ENCODE measurements at places on chromosomes 7 and 10.
A peak's percentile ranks its signal among the peaks of the same experiment; 100 is the strongest.

GRCh38 chr10:17671307-17671706 lies 27.4 kb downstream of the STAM start:
- DNase-seq = no peak

DNA sequence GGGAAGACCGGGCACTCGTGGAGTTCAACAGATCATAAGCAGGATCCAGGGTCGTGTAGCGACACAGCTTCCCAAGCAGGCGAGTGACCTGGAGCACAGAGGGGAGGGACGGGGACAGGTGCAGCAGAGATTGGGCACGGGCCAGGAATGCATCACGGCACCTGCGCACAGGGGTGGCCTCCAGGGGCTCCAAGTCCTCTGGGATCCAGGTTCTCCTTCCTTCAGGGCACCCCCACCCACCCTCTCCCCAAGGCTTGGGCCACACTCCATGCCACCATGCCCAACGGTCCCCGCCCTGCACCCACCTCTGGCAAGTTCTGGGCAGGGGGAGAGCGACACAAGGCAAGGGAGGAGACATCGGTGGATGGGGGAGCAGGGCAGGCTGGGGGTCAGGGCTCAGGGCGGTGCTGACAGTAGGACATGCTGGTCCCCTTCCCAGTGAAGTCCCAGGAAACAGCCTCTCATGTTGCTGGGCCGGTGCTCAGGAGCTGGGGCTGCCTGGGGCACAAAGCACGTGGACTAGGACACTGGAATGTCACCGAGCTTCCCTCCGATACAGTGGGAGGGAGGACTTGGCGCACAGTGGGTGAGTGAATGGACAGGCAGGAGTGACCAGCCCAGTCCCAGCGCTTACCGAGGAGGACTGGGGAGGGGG lies 597.3 kb downstream of the PTPRN2 start:
- DNase-seq = no peak

DNA sequence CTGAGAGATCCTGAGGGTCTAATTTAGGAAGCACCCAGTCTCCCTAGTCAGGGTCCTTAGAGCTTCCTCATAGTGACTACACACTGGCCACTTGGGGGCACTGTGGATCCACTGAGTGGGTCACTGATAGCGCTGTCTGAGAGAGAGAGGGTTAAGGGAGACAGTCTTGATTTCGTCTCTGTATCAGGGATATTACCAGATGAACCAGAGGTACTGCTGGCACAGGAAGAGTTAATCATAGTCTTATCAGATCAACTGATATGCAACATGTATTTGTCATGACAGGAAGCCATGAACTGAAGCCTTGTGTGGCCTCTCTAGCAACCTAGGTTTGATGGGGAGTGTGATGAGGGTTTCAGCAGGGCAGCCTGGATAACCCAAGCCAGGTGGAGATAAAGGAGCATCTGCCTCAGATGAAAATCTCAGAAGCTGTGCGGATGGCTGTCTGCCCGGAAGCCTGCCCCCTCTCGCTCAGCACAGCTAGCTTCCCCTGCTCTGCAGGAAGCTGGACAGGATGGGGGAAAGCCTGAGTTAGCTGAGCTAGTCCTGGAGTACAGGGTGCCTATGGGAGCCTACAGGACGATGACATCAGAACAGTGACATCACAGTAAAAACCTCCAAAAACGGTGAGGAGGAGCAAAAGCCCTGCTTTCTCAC lies 214.0 kb upstream of the PRSS1 start:
- DNase-seq = no peak

GRCh38 chr7:122919643-122920181 lies 33.5 kb upstream of the CADPS2 start:
- peak; percentile 9 for DNase-seq

- DNase-seq = no peak
Measured at GRCh38 chr10:16717622-16718395, 99.4 kb downstream of the RSU1 start.

- DNase-seq = peak; percentile 42
Measured at GRCh38 chr7:91264924-91265681, 870 bp downstream of the FZD1 start.

DNA sequence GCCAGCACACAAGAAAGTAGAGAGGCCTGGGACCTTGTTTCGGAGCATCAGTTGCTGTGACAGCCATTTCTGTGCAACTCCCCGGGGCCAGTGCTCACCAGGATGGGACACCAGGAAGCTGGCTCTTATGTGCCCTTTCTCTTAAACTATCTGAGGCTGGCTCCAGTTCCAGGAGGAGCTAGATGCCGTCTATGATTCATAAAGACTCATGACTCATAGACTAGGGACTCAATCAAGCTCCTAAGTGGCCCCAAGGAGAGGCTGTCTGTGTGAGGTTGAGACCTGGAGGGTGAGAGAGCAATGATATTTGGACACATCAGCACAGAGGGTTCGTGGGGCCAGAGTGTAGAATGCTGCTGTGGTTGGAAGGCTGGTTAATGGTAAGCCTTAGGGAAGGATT lies 580.1 kb downstream of the CCSER2 start:
- DNase-seq = no peak

GRCh38 chr7:134761266-134761665 lies 18.2 kb upstream of the CALD1 start:
- no peak for DNase-seq

DNA sequence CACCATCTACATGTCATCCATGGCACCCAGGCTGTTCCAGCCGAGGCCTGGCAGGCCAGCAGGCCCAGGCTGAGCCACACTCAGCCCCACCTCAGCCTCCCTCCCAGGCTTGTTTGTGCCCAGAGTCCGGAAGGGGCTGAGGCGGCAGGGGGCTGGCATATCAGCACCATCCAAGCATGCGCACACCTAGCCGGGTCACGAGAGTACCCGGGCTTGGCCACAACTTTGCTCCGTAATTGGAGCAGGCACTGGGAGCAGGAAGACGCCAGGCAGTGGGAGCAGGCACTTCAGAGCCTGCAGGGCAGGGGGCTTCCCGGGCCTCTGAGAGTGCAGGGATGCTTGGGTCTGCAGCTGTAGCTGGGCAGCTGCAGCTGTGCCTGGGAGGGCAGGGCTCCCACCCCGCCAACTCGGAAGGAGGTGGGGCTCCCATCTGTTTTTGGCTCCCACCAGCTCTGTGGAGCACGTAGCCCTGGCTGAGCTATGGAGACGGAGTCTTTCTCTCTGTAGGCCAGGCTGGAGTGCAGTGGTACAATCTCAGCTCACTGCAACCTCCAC lies 15.2 kb upstream of the TSPAN15 start:
- no peak for DNase-seq

GRCh38 chr10:71737834-71738197 lies 18.2 kb upstream of the C10orf105 start:
- no peak for DNase-seq

DNA sequence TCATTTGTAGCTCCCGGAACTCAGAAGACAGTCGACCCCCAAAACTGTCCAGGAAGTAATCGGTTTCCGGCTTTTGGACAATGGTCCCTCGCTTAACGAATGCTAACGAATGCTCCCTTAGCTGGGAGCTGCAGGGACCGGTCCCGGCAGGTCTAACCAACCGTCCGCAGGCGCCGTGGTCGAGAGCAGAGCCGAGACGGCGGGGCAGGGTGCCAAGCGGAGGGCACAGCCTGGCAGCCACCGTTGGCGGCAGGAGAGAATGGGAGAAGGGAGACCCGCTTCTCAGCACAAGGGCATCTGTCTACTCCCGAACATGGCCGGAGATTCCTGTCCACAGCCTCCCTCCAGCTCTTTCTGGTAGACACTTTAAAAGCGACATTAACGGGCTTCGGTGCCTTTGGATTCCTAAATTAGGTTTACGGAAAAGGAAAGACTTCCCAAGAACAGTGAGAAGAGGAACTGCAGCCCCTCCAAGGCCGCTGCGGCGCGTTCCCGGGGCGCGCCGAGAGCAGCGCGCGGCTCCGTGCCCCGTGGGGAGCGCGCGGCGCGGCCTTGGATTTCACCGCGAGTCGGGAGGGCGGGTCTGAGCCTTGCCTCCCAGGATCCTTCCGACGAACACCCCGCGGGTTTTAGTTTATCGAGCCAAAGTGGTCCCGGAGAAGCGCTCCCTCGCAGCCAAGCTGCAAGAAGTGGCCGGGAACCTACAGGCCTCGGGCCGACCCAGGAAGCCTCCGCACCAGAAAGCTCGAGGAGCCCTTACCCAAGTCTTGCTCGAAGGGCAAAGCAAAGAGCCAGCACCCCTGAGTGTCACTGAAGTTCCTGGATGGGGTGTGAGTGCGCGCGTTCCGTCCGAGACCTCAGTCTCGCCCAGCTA lies 3.6 kb upstream of the TBX20 start:
- DNase-seq = no peak

DNA sequence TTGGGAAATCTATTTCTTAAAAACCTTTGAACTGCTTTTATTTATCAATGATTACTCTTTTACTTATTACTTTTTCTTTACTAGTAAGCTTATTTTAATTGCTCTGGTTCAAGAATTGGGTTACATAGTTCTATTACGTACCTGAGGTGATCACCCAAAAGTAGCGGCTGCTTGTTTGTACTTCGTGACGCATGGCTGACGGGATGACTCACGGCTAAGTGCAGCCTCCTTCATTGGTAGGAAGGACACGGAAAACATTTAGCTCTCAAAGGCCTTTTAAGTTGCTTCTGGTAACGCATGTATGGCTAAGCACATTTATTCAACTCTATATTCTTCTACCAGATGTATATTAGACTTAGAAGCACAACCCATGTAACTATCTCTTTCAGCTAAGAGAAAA lies 285.8 kb upstream of the SP4 start:
- DNase-seq = peak; percentile 50

- no peak for DNase-seq
Measured at GRCh38 chr10:77121829-77122228, 515.8 kb downstream of the KCNMA1 start.

DNA sequence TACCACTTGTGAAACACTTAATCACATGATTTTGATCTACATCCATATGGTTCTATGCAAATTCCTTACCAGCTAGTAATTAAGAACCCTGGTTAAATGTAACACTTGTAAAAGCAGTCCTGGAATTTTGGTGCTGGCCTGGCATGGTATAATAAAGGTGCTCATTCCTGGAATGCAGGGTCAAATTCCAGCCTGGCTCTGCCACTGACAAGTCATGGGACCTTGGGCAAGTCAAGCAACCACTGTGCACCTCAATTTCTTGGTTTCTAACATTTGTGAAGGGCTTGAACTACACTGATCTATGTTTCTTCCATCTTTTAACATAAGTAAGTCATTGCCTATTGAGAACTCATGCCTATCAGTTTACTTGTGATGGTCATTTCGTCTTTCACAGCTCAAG lies 91.9 kb upstream of the PIK3CG start:
- DNase-seq = no peak

DNA sequence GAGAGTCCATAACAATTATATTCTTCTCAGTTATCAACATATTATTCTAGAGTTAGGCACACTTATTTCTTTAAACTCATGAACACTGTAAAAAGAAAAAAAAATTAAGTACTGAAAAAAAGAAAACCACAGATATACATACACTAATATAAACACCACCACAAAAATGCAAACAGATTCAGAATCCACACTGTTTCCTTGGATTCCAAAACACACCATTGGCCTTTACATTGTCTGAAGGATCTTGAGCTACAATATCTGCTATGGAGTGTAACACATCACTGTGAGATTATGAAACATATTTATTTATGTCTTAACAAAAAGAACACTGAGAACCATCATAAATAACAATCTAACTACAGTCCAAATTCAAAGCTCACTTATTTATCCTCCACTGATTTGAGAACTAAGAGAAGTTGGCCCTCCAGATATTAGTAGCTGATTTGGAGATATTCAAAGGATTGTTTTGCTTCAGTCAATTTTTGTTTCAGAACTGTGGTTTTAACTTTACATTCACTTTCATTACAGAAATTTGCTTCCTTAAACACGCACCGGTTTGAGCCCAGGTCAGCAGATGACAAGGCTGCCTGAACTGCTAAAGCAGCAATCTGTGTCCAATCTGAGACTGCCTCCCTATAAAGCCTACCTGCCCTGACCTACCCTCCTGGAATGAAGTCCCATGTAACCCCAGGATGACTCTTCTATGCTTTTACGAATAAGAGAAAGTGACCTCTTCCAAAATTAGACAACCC lies 47.0 kb upstream of the CDK1 start:
- DNase-seq = no peak

DNA sequence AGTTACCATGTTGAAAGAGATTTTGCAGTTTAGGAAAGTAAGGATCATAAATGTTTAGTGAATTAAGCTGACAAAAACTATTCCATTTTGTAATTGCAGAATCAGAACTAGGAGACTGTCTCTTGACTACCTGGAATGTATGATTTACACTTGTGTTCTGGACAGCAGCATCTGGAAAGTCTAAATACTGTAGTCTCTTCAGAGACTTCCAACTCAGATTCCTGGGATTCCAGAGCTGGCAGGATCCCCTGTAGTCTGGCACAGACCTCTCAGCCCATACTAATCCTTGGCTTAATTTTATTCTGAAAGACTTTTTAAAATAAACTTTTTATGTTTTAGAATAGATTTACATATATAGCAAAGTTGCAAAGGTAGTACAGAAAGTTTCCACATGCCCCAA lies 452.7 kb downstream of the DPP6 start:
- DNase-seq = no peak

GRCh38 chr10:127735723-127736221 lies 1.2 kb upstream of the FOXI2 start:
- DNase-seq = no peak

DNA sequence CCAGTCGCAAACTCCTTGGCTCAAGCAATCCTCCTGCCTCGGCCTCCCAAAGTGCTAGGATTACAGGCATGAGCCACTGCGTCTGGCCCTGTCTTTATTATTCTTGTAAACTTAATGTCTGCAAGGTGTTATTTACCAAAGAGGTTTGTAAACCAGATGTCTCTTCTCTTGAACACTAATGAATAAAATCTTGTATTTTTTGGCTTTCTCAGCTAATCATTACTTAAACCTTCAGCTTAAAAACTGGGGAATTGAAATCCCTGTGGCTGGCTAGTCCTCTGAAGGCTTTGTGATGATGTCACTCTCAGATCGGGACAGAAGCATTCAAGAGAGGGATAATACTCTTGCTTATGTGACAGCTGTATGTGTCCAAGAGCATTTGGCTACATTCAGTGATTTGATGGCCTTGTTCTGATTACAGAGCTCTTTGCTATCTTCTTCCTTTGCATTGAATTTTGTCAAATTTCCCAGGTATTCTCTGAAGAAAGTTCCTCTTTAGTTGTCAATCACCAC lies 130.3 kb downstream of the BICC1 start:
- DNase-seq = no peak

All from NCI-H510A treated with DMSO at 0.1 percent for 48 hours (cell line).